ENCODE measurements at places on chromosomes 12 and 14.
A peak's percentile ranks its signal among the peaks of the same experiment; 100 is the strongest.

DNA sequence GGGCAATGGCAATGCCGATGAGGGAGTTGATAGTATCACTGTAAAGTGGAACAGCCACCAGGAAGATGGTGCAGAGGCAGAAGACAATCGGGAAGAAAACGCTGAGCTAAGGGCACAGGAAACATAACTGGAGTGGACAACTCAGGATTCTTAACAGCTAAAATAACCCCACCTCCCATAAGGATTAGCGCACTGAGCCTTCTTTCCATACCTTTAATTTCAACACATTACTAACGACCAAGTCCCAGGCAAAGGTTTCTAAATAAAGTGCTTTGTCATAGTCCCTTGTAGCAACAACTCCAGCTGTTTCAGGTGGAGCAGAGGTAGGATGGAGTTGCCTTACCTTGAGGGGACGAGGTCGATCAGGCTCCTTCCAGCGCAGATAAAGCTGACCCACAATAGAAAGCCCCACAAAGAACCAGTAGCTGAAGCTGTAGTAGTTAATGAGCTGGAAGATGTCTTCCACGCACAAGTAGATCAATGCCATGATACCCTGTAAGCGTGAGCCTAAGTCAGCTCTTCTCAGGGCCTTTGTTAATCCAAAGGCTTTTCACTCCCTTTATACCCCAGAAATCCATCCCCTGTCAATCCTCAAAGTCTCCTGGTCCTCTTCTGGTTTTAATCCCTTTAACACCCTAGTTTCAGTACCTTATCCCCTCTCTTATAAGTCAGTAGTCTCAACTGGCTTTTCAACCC is 7.7 kb downstream of the OXA1L start:
- DNase-seq = no peak

GRCh38 chr14:92724516-92725340 is 23.7 kb downstream of the LGMN start:
- no peak for DNase-seq

DNA sequence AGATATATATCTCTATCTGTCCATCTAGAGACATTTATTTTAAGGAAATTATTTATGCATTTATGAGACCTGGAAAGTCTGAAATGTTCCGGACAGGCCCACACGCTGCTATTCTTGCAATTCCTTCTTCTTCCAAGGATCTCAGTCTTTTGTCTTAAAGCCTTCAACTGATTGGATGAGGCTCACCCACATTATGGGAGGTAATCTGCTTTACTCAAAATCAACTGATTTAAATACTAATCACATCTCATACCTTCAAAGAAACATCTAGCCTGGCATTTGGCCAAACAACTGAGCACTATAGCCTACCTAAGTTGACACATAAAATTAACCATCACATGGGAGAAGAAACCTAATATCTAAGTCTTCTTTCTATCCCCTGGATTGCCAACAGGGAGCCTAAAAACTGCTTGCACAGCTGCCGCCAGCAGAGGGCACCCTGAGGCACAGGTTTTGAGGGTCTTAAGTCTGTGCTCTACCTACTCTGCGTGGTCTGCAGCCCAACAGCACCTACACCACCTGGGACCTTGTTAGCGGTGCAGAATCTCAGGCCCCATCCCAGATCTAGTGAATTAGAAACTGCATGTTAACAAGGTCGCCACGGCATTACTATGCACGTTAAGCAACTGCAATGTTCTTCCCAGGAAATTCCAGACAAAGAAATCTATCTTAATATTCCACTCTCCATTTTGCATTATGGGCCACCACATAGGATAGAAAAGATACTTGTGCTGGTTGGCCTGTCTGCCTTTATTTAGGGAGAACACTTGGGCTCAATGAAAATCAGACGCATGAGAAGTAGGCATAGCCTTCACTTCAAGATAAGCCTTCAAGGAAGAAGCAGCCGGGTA is 249.7 kb downstream of the FOXG1 start:
- DNase-seq = peak; percentile 75

DNA sequence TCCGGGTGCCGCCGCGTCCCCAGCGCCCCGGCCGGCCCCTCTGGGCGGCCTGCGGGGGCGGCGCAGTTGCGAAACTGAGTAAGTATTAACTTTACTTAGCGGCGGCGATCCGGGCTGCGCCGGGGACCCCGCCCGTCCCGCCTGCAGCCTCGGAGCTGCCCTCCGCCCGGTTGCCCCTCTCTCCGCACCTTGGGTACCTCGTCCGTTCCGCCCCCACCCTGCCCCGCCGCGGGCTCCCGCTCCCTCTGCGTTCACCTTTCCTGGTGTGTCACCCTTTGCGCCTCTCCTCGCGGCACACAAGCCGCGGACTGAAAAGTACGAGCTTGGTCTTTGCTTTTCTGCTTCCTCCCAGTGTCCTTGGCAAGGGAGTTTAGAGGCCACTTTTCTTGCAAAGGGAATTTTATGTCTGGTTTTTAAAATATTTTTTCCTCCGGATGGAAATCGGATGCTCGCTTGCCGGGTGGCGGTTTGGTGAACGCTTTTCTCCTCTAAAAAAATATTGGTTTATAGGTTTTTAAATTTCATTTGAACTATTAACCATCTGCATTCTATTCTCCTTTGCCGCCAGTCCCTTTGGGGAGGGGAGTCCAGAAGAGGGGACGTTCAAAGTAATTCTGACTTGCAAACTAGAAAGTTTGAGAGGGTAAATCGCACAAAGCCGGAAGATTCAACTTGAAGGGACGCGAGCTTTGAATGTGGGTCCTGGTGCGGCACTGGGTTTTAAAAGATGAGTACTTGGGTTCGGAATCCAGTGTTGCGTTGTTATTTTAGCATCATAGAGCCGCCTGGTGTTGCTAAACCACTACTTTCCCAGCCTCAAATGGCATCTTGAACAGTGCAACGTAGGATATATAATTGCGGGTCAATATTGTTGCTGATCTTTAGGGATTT is 834 bp downstream of the RASSF8 start:
- DNase-seq = no peak

GRCh38 chr12:10959804-10960203 is 20.7 kb upstream of the TAS2R14 start:
- no peak for DNase-seq

Measured in D341Med (cell line).